Mammary epithelial cell (primary cell): ENCODE measurements at places on chromosomes 5 and 9. TPM values are rescaled to one million over a fixed set of nuclear protein-coding genes. Genes with fewer than 3 reads are reported as not detected.

Gene TNFSF15
- total RNA-seq, result 1.5 and 2.1 TPM in 2 replicates

Gene SPINK6
- total RNA-seq, result 4.8 TPM

DNA sequence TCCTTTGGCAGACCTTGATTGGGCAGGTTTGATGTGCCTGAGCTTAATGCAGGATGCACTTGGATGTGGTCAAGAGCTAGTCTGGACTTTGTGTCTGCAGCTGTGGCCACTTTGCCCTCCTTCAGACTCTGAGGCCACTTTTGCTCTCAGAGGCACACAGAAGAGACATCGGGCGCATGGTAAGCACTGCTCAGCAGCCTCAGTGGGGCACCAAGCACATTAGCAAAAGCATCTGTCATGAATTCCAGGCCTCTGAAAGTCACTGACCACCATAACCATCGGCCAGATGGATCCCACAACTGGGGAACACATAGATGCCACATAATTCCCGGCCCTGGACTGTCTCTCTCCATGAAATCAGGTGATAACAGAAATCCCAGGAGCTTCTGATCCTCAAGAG, 34.3 kb upstream of the ZNF782 start:
- DNase-seq, result no peak

DNA sequence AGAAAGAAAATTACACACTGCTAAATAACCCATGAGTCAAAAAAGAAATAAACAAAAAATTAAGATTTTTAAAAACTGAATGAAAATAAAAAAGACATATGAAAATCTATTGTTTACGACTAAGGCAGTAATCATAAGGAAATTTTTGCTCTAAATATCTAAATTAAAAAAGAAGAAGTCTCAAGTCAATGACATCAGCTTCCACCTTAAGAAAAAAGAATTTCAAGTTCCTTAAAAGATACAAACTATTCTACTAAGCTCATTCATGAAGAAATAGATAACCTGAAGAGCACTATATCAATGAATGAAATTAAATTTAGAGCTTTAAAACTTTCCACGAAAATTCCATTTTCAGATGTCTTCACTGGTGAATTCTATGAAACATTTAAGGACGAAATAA, 15.7 kb upstream of the STARD4 start:
- DNase-seq, result no peak

GRCh38 chr9:35685506-35685905, 4.2 kb downstream of the TPM2 start:
- DNase-seq, result no peak

GRCh38 chr5:31452314-31452713, 79.6 kb downstream of the DROSHA start:
- no peak for DNase-seq

- no peak for DNase-seq
Observed at GRCh38 chr5:154520861-154521453, 42.9 kb upstream of the HAND1 start.

DNA sequence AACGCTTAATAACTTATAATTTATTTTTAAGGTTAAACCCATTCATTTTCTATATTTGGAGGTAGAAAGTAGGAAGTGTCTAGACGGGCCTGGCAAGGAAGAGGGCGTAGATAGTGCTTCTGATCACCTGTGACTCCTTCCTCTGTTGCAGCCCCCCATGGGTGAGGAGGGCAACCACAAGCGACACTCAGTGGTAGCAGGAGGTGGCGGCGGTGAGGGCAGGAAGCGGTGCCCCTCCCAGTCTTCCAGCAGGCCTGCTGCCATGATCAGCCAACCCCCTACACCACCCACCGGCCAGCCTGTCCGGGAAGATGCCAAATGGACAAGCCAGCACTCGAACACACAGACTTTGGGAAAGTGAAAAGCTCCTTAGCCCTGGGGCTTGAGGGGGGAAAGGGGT, 36.7 kb downstream of the FAXDC2 start:
- no peak for DNase-seq

GRCh38 chr5:8831854-8832253, 714.0 kb downstream of the SEMA5A start:
- DNase-seq, result no peak

GRCh38 chr5:91607675-91608074, 224.6 kb upstream of the ARRDC3 start:
- DNase-seq, result no peak
